A172 (cell line): ENCODE measurements at places on chromosomes 1 and 21. TPM values are rescaled to one million over a fixed set of nuclear protein-coding genes. Genes with fewer than 3 reads are reported as not detected.

The FCN3 gene
- total RNA-seq: not detected in 2 replicates

The CELSR2 gene
- total RNA-seq: 10.3 and 14.9 TPM in 2 replicates

The CFHR1 gene
- total RNA-seq: 0.22 and 1.1 TPM in 2 replicates

The CDC7 gene
- total RNA-seq: 9.2 and 11.0 TPM in 2 replicates

The BARHL2 gene
- not detected in 2 replicates for total RNA-seq

The CRYAA gene
- not detected in 2 replicates for total RNA-seq

The TENT5C gene
- 0.12 and 0.31 TPM in 2 replicates for total RNA-seq

The PTGFR gene
- 11.0 and 12.0 TPM in 2 replicates for total RNA-seq

The SPAG17 gene
- 0.05 and 0.12 TPM in 2 replicates for total RNA-seq

The FCRL4 gene
- not detected in 2 replicates for total RNA-seq

The CD247 gene
- total RNA-seq: 0.26 TPM in 1 of 2 replicates, not detected in the other

The VSIG8 gene
- total RNA-seq: not detected in 2 replicates

The CGN gene
- total RNA-seq: 0.93 and 3.2 TPM in 2 replicates

The PTGER3 gene
- total RNA-seq: not detected in 2 replicates

The SLAMF7 gene
- 0.29 and 0.57 TPM in 2 replicates for total RNA-seq

The B3GALT5 gene
- total RNA-seq: 0.14 and 0.48 TPM in 2 replicates

The ADORA1 gene
- 21.1 and 30.6 TPM in 2 replicates for total RNA-seq

The CNR2 gene
- not detected in 2 replicates for total RNA-seq

The ATF6 gene
- total RNA-seq: 32.8 and 35.0 TPM in 2 replicates

The DIO1 gene
- total RNA-seq: not detected in 2 replicates

The BRINP3 gene
- not detected in 2 replicates for total RNA-seq

The TRPM2 gene
- 0.98 and 1.9 TPM in 2 replicates for total RNA-seq

The S100A9 gene
- total RNA-seq: not detected in 2 replicates

The PEA15 gene
- 194 and 307 TPM in 2 replicates for total RNA-seq

The FTCD gene
- 0.45 TPM in 1 of 2 replicates, not detected in the other for total RNA-seq

The TSHB gene
- not detected in 2 replicates for total RNA-seq

The LHX8 gene
- not detected in 2 replicates for total RNA-seq

The MAP10 gene
- total RNA-seq: 0.09 and 0.84 TPM in 2 replicates

The SLC45A1 gene
- total RNA-seq: 0.74 and 4.3 TPM in 2 replicates

The SPATA21 gene
- total RNA-seq: not detected in 2 replicates

The THEMIS2 gene
- total RNA-seq: not detected in 2 replicates

The MPZL1 gene
- total RNA-seq: 126 and 170 TPM in 2 replicates
